ENCODE measurements at places on chromosomes 13 and 19. TPM values are rescaled to one million over a fixed set of nuclear protein-coding genes. Genes with fewer than 3 reads are reported as not detected.
A peak's percentile ranks its signal among the peaks of the same experiment; 100 is the strongest.

The NCR1 gene
- total RNA-seq = 1.5 TPM

The LILRA5 gene
- not detected for total RNA-seq

The ZNF574 gene
- 20.8 TPM for total RNA-seq

The NEK5 gene
- total RNA-seq = not detected

The ZNF177 gene
- 3.5 TPM for total RNA-seq

The ZFP36 gene
- 188 TPM for total RNA-seq

The CRLF1 gene
- total RNA-seq = not detected

DNA sequence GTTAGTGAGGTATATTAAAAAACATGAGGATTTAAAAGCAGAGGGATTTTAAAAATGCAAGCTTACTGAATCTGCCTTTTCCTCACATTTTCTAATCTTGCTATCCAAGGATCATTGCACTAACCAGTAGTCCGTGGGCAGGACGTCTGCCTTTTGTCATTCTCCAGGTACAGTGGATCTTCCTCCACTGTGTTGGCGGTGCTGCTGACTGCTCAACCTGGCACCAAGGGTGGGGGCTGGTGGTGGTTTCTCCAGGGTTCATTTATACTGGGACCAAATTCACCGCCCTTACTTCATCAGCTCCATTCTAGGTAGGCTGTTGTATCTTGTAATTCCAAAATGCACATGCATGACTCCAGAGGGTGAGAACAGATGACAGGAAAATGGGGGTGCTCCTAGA is 169.3 kb downstream of the STK24 start:
- H3K4me1 ChIP-seq = peaks cover 12% of the 10 kb centered on the region
- H3K4me3 ChIP-seq = no peak overlapping the region
- no peaks in the 10 kb centered on the region for H3K27me3 ChIP-seq

GRCh38 chr13:48654511-48654910 is 782 bp downstream of the CYSLTR2 start:
- H3K27ac ChIP-seq = peak overlapping the region; percentile 93
- no peaks in the 10 kb centered on the region for H3K36me3 ChIP-seq
- peaks cover 27% of the 10 kb centered on the region for H3K4me1 ChIP-seq
- DNase-seq = no peak
- H3K27me3 ChIP-seq = no peaks in the 10 kb centered on the region
- H3K4me3 ChIP-seq = peak overlapping the region; percentile 88

DNA sequence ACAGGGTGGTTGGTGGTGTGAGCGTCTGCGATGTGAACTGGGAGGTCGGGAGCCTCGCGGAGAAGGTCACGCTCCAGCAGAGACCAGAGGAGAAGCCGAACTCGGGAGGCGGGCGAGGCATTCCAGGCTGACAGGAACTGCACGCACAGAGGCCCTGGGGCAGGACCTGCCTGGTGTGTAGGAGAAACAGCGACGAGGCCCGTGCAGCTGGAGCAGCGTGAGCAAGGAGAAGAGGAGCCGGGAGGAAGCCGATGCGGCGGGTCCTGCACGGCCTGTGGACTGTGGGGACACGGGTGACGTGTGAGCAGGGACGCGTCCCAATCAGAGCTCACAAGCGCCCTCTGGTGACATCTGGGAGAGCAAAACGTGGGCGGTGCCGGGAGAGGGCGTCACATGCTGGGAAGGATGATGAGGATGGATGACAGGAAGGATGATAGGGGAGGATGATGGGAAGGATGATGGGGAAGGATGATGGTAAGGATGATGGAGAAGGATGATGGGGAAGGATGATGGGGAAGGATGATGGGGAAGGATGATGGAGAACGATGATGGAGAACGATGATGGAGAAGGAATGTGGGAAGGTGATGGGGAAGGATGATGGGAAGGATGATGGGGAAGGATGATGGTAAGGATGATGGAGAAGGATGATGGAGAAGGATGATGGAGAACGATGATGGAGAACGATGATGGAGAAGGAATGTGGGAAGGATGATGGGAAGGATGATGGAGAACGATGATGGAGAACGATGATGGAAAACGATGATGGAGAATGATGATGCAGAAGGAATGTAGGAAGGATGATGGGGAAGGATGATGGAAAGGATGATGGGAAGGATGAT is 16.1 kb upstream of the MADCAM1 start:
- no peaks in the 10 kb centered on the region for H3K36me3 ChIP-seq
- H3K27ac ChIP-seq = peak overlapping the region; percentile 90
- DNase-seq = peak; percentile 39
- H3K4me1 ChIP-seq = peaks cover 19% of the 10 kb centered on the region

DNA sequence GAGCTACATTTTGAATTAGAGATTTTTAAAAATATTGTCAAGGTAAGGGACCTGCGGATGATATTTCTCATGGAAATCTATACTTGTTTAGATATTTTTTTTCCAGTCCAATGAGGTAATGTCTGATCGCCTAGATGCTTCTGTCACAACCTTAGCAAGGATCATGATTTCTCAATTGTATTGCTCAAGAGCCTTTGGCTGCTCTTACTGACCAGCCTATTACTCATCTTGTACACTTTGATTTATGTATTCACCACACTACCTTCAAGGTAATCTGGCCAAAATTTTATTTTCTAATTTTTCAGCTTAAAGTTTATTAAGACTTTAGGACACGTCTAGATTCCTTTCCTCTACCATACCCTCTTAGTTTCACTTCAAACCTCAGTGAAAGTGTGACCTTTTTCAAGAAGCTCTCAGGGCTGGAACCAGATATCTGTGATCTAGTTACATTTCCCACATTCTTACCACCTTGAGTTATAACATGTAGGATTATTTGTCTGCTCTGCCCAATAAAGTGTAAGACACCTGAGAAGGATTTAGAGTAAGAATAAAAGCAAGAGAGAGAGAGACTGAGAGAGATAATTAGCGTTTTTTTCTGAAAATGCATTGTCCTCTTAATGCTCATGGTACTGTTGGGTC is 197.1 kb downstream of the ITGBL1 start:
- no peaks in the 10 kb centered on the region for H3K4me1 ChIP-seq
- H3K36me3 ChIP-seq = no peaks in the 10 kb centered on the region
- H3K4me3 ChIP-seq = no peak overlapping the region
- H3K27me3 ChIP-seq = peaks cover 8% of the 10 kb centered on the region
- DNase-seq = no peak

GRCh38 chr19:35757231-35757748 is 461 bp upstream of the HSPB6 start:
- DNase-seq = peak; percentile 21
- peaks cover 5% of the 10 kb centered on the region for H3K36me3 ChIP-seq
- H3K27me3 ChIP-seq = peaks cover 9% of the 10 kb centered on the region
- peak overlapping the region; percentile 94 for H3K27ac ChIP-seq

DNA sequence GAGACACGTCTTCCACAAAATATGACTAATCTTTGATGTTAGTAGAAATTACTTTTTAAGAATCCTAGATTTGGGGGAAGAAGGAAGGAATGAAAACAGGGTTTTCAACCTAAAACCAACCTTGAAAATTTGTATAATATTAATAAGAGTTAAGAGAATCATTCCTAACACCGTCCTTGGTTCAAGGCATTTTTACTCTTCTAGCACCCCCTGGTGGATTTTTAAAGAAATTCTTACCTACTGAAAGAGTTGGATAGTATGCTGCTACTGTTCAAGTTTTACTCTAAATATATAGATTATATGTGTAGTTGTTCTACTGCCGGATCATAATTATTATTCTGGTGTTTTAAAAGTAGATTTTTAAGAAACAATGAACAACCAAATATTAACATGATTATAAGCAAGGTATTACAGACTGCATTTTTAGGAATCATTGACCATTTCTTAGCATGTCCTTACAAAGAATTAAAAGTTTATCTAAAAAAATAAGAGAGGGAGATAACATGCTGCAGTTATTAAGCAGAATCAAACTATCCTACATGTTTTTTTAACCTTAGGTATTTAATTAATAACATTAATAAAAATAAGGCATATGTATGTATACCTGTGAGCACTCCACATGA is 7.4 kb upstream of the SLITRK6 start:
- no peak overlapping the region for H3K4me3 ChIP-seq
- H3K27me3 ChIP-seq = no peaks in the 10 kb centered on the region
- H3K4me1 ChIP-seq = no peaks in the 10 kb centered on the region
- no peak overlapping the region for H3K27ac ChIP-seq
- DNase-seq = no peak

GRCh38 chr13:85694992-85695391 is 104.2 kb downstream of the SLITRK6 start:
- no peaks in the 10 kb centered on the region for H3K27me3 ChIP-seq
- no peak overlapping the region for H3K27ac ChIP-seq
- H3K4me1 ChIP-seq = no peaks in the 10 kb centered on the region
- H3K4me3 ChIP-seq = no peak overlapping the region
- no peaks in the 10 kb centered on the region for H3K36me3 ChIP-seq

DNA sequence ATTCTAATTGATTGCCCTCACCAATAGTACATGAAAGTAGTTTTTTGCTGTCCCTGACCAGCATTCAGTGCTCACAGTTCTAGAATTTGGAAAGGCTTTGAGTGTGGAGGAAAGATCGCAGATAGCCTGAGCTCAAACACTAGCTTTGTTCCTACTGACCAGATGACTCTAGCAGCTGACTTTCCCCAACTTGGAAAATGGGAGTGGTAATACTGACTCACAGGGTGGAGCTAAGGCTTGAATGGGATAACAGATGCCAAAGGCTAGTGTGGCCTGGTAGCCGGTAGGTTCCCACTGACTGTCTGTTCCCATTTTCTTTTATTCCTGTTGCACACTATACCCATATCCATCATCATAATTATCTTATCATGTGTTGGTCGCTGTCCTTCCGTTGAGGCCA is 3.7 kb downstream of the ZSCAN22 start:
- H3K27ac ChIP-seq = no peak overlapping the region
- H3K4me3 ChIP-seq = no peak overlapping the region
- H3K27me3 ChIP-seq = no peaks in the 10 kb centered on the region
- H3K36me3 ChIP-seq = peaks cover 2% of the 10 kb centered on the region
- DNase-seq = no peak
- H3K4me1 ChIP-seq = peaks cover 14% of the 10 kb centered on the region

DNA sequence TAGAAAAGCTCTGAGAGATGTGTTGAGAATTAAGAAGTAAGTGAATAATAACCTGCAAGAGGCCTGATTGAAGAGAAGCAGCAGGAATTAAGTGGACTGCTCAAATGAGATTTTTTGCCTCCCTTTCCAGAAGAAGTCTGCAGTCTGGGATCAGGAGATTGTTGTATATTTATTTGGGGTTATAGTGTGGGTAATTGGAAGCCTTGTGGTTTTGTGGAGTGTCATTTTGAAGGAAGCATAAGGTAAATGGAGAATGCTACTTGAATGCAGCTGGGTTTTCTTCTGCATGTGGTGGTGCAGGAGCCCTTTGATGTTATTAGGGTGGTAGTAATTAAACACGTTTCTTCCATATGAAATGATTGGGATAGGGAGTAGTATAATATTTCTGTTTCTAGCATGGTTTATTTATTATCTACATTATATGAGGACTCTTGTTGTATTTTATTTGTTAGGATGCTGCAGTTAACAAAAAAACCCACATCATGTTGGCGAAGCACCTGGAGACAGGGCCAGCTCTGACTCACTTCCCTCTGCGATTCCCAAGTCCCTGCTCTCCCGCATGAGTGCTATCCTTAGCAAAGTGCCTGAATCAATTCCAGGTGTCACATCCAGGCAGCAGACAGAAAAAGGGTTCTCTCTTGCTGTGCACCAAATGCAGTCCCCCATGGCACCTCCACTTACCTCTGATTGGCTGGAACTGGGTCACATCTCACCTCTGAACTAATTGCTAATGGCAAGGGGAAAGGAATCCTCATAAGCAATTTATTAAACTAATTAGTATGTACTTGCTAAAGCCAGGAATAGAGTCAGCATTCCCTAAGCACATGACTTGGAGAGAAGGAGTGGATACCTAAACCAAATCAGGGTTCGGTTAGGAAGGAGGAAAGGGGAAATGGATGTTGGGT is 54.8 kb downstream of the DGKH start:
- H3K27me3 ChIP-seq = no peaks in the 10 kb centered on the region
- DNase-seq = no peak
- H3K4me3 ChIP-seq = no peak overlapping the region
- peaks cover 5% of the 10 kb centered on the region for H3K4me1 ChIP-seq

DNA sequence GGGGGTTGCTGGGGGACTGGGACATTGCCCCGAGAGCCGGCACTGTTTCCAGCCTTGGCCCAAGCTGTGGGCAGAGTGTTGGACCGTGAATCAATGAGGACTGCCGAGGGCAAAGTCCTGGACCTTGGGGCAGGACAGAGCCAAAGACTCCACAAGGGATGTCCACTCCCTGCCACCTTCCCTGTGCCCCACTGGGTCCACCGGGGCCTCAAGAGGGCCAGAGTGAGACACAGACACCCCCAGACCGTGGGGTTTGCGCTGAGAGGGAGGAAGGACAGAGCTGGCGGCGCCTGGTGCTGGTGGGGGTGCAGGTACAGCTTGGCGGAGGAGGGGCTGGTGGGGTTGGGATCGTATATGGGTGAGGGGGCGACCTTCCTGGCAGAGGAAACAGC is 11.8 kb downstream of the MAST3 start:
- H3K4me1 ChIP-seq = peaks cover 34% of the 10 kb centered on the region
- H3K27ac ChIP-seq = peak overlapping the region; percentile 92
- no peaks in the 10 kb centered on the region for H3K36me3 ChIP-seq
- peak overlapping the region; percentile 74 for H3K4me3 ChIP-seq
- no peak for DNase-seq

GRCh38 chr19:8045872-8046568 is 6.5 kb upstream of the CCL25 start:
- no peak for DNase-seq
- no peak overlapping the region for H3K27ac ChIP-seq
- no peaks in the 10 kb centered on the region for H3K36me3 ChIP-seq
- peaks cover 13% of the 10 kb centered on the region for H3K27me3 ChIP-seq

- H3K27ac ChIP-seq = no peak overlapping the region
- no peak for DNase-seq
- no peaks in the 10 kb centered on the region for H3K36me3 ChIP-seq
- peaks cover 10% of the 10 kb centered on the region for H3K27me3 ChIP-seq
Measured at GRCh38 chr19:40177286-40178070, 13.7 kb upstream of the MAP3K10 start.

DNA sequence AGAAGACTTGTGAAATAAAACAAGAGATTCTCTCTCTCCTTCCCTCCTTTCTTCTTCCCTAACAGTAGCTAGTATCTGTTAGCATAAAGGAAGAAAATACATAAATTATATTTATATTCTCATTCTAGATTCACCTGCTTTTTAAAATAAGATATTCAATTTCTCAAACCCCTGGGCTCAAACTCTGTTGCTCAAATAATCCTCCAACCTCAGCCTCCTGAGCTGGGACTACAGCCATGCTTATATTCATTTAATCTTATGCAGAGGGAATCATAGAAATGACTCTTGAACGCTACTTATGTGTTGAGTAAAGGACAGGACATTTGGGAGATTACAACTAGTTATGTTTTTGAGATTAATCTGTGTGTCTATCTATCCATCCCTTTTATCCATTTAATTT is 56.2 kb downstream of the GPC5 start:
- no peak overlapping the region for H3K4me3 ChIP-seq
- H3K36me3 ChIP-seq = no peaks in the 10 kb centered on the region
- peaks cover 16% of the 10 kb centered on the region for H3K27me3 ChIP-seq
- no peak overlapping the region for H3K27ac ChIP-seq
- no peak for DNase-seq
- H3K4me1 ChIP-seq = no peaks in the 10 kb centered on the region

- H3K4me3 ChIP-seq = no peak overlapping the region
- H3K36me3 ChIP-seq = peaks cover 2% of the 10 kb centered on the region
- H3K27me3 ChIP-seq = no peaks in the 10 kb centered on the region
- no peak for DNase-seq
Measured at GRCh38 chr13:33235078-33235477, 50.5 kb downstream of the STARD13 start.

All from naive thymus-derived CD8-positive, alpha-beta T cell (primary cell).